ENCODE measurements at places on chromosomes 16 and 17.
A peak's percentile ranks its signal among the peaks of the same experiment; 100 is the strongest.

DNA sequence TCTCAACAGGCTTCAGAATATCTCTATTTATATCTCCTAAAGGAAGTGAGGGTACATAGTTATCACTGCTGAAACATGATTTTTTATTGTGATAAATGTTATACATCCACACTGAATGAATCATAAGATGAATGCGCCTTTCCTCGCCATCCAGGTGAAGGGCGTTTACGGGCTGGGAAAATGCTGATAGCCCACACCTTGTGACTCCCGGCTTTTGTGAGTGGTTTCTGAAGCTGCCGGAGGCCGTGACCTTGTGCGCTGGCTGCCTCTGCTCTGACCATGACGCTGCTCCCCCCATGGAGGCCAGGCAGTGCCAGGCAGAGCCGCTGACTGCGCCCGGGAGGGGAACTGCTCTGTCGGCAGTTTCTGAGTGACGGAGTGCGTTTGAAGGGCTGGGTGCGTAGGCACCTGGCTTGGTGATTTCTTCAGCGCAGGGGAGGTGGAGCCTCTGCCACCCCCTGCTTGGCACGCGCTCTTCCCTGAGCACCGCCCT lies 97.2 kb downstream of the RAP1GAP2 start:
- no peak for DNase-seq

GRCh38 chr17:48014595-48015111 lies 22.9 kb downstream of the COPZ2 start:
- DNase-seq = peak; percentile 21

GRCh38 chr17:58693208-58693607 lies 806 bp downstream of the RAD51C start:
- no peak for DNase-seq

- no peak for DNase-seq
Observed at GRCh38 chr17:2011411-2012371, 13.4 kb downstream of the RTN4RL1 start.

GRCh38 chr17:43540821-43541674 lies 5.1 kb downstream of the ETV4 start:
- DNase-seq = no peak

- DNase-seq = no peak
Observed at GRCh38 chr16:53415504-53415903, 18.8 kb upstream of the RBL2 start.

GRCh38 chr17:57485566-57485865 lies 229.2 kb downstream of the MSI2 start:
- DNase-seq = no peak

GRCh38 chr17:21089145-21089544 lies 37.6 kb upstream of the DHRS7B start:
- no peak for DNase-seq

DNA sequence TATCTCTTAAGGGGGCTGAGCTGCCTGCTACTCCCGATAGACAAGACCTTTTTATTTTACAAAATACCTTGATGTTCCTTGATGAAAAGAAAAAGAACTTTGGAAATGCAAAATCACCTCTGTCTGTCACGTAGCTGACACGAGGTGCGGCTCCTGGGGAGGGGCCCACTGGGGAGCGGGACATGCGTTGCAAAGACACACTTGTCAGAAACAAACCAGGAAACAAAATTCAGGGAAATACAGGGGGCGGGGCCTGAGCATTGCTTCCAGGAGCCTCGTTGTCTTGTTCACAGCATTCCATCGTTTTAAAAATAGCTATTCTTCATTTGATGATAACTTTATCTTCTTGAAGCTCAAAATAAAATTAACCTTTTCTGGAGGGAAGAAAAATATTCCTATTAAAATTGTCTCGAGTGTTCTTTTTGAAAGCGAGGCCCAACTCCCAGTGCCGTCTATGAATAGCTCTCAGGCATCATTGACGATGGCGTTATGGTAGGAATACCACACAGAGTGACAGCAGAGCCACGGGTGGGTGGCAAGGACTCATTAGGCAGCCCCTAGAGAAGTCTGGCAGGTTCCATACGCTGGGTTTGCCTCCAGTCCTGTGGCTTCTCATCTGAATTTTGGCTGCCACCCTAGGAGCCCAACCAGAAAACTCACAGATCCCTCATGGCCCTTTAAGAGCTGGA lies 286.9 kb downstream of the CPPED1 start:
- DNase-seq = no peak

DNA sequence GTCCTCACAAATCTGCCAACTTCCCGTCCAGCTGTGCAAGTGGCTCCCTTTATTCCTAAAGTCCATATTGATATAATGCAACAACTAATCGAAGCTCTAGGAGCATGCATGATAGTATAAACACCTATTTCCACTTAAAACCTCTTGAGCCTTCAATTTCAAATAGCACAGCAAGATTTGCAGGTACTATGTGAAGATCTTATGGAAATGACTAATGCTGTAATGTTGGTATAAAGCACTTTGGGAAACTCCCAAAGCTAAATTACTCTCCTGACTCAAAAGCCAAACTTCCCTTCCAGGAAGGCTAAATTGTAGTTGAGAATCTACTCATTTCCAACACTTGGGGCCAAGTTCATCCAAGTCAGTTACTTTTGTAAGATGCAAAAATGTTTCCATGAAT lies 287.6 kb upstream of the CDH11 start:
- no peak for DNase-seq

GRCh38 chr16:69329369-69330285 lies 761 bp downstream of the PDF start:
- DNase-seq = no peak

GRCh38 chr17:17155568-17155967 lies 50.6 kb downstream of the PLD6 start:
- no peak for DNase-seq

DNA sequence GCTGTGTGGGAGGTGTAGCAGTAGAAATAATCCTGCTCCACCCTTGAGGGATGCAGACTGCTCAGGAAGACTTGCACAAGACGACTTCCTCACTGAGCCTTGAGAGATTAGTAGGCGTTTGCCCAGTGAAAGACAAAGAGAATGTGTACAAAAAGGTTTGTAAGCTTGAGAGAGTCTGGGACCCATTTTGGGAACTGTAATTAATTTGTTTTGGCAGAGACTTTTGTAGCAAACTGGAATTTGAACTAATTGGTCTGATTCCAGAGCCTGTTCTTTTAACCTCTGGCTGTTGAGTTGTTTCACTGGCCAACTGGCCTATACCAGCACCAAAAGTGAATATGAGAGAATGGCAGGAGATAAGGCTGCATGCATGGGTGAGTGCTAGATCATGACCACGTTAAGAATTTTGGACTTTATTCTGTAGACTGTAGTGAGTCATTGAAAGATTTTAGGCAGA lies 75.5 kb downstream of the AATF start:
- DNase-seq = no peak

DNA sequence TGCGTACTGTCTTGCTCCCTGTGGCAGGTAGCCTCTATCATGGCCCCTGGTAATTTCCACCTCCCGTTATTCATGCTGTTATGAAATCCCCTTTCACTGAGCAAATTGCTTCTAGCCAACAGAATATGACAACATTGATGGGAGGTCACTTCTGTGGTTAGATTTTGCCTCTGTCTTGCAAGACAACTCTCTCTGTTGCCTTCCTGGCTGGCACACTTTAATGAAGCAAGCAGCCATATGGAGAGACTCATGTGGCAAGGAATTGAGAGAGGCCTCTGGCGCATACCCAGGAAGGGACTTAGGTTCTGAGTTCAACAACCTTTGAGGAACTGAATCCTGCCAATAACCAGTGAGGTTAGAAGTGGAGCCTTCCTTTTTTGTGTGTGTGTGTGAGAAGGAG lies 51.8 kb upstream of the GPRC5B start:
- DNase-seq = no peak

DNA sequence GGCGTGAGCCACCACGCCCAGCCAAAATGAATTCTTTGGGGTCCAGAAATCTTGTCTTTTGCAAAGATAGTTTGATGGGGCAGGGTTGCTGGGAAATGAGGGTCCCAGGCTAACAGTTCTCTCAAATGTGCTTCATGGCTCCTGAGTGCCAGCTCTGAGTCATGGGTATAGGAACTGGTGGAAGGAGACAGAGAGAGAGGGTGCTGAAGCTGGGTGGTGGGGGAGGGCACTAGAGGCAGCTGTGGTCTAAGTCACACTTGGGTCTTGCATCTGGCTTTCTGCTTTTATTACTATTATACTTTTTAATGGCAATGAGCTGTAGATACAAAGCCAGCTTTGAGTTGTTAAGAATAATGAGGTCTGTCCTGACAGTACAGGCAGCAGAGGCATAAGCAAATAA lies 54.6 kb downstream of the PRKCA start:
- no peak for DNase-seq

- DNase-seq = no peak
Observed at GRCh38 chr16:29232811-29233704, 173.5 kb downstream of the NPIPB11 start.

- no peak for DNase-seq
Observed at GRCh38 chr17:71881041-71881440, 239.8 kb upstream of the SOX9 start.

- no peak for DNase-seq
Observed at GRCh38 chr16:72987480-72987901, 60.4 kb downstream of the ZFHX3 start.

- no peak for DNase-seq
Observed at GRCh38 chr17:17325816-17326215, 22.6 kb downstream of the NT5M start.

GRCh38 chr16:31472709-31473203 lies 804 bp downstream of the TGFB1I1 start:
- no peak for DNase-seq

GRCh38 chr16:69927056-69927757 lies 23.9 kb upstream of the CLEC18A start:
- no peak for DNase-seq

DNA sequence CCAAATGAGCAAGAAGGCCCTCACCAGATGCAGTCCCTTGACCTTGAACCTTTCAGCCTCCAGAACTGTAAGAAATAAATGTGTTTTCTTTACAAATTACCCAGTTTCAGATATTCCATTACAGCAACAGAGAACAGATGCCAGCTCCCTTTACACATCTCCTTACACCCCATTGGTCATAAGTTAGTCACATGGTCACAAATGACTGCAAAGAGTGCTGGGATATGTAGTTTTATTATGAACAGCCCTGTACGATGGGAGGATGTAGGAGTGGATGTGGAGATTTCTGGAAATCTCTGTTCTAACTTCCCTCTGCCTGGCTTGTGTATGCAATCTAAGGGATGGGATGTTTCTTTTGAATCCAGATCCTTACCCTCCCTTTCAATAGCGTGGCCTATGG lies 13.3 kb upstream of the RPL38 start:
- DNase-seq = no peak

DNA sequence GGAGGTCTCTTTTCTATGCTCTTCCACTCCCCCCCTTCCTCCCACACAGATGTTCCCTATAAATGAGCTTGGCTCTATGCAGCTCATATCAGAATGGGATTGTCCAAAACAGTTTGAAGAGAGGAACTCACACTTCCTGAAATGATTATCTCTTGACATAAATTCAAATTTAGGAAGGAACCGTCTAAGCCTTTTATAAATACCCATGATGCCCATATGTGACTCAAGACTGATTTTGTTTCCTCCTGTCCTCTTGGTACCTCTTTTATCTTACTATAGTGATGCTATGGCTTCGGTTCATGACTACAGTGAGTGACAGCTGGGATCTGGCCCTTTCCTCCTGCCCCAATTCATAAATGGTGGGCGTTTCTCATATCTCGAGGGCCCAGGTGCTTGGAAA lies 16.6 kb upstream of the TERF2 start:
- DNase-seq = no peak

DNA sequence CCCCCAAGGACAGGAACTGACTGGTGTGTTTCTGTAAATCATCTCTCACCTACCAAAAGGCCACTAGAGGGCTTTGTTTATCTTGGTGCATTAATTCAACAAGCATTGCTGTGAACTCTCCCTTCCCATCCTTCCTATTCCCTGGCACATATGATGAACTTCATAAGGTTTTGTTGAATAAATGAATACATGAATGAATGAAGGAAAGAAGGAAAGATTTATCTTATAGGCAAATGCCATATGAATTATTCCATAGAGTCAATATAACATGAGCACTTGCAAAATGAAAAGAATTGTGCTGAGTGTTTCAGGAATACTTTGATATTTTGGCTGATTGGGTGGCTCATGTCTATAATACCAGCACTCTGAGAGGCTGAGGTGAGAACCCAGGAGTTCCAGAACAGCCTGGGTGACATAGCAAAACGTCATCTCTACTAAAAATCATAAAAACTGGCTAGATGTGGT lies 4.3 kb downstream of the SPDYE4 start:
- DNase-seq = no peak

- no peak for DNase-seq
Observed at GRCh38 chr16:520847-521246, 6.7 kb upstream of the CAPN15 start.

DNA sequence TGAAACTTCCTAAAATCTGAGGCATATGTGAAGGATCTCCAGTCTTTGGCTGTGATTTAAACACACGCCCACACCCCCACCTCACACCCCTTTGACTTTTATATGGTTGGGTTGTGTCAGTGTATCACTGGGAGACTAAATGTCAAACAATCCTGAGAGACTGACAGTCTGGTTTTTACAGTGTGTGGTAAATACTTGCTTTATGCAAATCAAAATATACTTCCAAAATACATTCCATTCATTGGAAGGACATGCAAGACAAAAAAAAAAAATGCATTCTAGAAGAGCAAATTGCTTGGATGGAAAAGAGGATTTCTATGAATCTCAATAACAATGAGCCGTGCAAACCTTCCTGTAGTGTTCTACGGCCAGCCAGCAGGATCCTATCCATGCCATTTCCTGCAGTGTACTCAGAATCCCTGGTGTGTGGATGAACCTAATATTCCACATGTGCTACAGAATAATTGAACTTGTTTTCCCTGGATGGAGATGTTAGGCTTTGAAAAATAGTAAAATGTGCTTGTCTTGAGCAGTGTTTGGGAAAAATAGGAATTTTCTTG lies 602.1 kb upstream of the GOT2 start:
- DNase-seq = no peak

DNA sequence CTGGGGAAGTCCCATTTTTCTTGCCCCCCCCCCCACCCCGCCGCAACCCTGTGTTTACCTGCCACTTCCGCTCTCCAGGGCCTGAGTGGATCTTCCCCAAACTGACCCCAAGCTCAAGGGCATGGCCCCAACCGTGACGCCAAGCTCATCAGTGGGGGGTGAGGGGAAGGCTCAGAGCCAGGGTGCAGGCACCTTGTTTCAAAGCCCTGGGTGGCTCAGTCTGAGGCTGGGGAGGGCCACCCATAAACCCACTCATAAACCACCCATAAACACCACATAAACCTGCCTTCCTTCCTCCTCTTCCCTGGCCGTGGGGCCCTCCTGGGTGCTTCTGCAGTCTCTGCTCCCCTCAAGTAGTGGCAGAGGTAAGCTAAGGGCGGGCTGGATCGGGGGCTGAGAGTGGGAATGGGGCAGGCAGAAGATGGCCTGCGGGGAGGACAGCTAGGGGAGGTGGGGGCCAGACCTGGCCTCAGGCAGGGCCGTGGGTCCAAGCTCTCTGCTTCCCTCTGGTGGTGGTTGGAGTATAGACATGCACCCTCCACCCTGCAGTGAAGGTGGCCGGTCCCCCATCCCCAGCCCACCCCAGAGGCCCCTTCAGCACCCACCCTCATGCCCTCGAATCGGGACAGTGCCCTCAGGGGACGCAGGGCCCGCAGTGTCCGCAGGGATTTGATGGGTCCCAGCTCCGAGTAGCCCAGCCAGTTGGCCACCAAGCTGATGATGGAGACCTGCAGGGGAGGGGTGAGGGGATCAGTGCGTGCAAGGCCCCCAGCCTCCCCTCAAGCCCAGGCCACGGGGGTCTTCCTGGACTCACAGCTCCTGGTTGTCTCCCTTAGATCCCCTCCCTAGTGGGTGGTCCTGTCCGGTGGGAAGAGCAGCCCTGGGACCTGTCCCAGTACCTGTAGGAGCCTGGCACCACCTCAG lies 14.6 kb upstream of the CD79B start:
- DNase-seq = peak; percentile 61

Measured in neural crest cell (in vitro differentiated cells).